ENCODE measurements at places on chromosomes 6 and 20.

- no peak for DNase-seq
These were observed 864 bp upstream of the PKIG start for GRCh38 chr20:44581515-44581914.

DNA sequence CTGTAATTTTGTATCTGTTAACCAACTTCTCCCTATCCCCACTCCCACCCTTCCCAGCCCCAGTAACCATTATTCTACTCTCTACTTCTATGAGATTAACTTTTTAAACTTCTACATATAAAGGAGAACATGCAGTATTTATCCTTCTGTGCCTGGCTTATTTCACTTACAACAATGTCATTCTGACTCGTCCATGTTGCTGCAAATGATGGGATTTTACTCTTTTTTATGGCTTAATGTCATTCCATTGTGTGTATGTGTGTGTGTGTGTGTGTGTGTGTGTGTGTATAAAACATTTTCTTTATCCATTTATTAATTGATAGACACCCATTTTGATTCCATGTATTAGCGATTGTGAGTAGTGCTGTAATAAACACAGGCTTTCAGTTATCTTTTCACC lies 76.1 kb downstream of the COL19A1 start:
- DNase-seq, result peak; percentile 8

- no peak for DNase-seq
These were observed 259.4 kb upstream of the MAN1A1 start for GRCh38 chr6:119608994-119609393.

DNA sequence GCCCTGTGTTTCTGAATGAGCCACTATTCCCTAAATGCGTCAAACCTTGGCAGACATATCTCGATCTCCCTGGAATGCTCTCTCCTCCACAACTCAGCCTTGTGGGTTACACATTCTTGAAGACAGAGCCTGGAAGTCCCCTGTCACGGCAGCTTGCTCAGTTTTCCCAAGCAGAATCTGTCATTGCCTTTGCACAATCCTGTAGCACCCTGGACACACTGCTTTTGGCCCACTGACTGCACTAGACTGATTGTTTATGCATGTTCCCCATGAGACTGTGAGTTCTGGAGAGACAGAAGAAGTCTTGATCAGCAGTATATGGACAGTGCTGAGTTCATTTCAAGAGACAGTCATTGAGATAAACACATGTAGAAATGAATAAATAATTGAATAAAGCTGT lies 406.7 kb downstream of the CD83 start:
- DNase-seq, result no peak

DNA sequence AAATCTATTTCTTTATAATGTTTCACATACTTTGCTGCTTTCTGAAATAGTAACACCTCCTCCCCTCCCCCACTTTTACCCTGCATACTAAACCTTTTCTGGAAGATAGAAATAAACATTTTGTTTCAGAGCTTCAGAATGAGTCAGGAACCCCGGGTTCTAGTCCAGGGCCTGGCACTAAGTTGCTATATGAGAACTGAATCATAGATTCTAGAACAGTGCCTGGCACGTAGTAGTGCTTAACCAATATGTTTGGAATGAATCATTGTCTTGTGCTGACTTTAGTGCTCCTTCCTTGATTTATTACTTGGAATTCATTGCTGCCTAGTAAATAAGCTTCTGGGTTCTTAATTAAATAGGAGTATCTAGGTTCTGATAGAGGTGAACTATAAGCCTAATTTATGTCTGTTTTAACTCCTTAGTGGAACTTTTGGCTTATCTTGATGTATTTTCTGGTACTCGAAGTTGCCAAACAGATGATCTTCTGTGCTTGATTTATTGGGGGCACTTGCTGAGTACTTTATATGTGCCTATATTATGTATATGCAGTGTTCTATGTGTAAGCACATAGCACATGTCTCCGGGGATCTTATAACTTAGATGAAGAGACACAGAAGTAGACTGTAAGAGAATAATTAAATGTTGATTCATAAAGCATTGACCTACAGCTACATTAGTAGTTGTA lies 18.6 kb downstream of the TAB2 start:
- DNase-seq, result peak; percentile 90

DNA sequence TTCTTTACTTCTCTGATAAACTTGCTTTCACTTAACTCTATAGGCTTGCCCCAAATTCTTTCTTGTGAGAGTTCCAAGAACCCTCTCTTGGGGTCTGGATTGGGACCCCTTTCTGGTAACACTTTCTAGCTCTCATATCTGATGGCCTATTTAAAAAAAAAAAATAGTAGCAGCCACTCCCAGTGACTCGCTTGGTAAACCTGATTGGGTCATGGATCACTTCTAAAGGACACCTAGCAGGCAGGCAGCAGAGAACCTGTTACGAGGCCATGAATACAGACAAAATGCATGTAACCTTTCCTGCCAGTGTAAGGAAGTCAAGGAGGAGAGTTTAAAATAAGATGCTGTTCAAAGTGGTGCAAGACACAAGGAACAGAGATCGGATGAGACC lies 9.1 kb upstream of the SERPINB6 start:
- DNase-seq, result no peak

GRCh38 chr20:42565235-42565995 lies 624.3 kb downstream of the PTPRT start:
- DNase-seq, result no peak

DNA sequence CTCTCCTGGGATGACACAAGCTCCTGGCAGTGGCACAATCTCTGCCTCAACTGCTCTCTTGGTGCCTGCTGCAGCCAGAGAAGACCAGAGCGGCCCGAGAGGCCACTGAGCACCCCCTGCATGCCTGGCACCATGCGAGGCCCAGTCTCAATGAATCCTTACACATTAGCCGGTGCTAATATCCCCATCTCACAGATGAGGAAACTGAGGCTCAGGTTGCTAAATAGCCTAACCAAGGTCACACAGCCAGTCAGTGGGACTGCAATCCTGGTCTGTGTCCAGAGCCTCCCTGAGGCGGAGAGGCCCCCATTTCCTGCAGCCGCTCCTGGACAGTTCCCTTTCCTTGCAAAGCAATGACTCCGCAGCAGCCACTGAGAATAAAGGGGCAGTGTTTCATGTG lies 81.2 kb downstream of the GRM4 start:
- DNase-seq, result no peak

DNA sequence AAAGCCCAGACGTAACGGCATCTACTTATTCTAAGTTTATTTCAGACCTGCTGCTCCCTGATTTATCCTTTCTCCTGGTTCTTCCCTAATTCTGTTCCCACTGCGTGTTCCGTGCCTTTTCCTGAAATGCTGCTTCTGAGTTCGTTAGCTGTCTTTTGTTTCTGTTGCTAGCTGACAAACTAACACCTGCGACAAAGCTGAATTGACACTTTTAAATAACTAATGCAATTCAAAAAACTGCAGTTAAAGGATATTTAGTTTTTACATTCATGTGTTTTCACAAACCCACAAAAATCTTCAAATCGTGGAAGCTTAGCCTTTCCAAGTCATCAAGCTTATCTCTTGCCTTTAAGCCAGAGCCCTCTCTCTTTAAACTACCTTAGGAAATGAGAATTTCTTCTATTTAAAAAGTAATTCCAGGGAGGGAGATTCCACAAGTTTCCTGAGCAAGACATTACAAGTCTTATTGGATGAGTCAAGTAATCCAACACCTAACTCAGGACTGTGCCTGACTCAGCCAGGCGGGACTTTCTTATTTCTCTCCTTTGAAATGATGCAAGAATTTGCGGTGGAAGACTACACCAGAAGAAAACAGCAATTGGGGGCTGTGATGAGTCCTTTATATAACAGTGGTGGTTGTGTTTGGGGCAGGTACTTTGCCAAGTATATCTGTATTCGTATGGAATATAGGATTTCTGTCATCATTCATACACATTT lies 6.3 kb downstream of the ADTRP start:
- peak; percentile 99 for DNase-seq

- DNase-seq, result no peak
These were observed 263.9 kb upstream of the CITED2 start for GRCh38 chr6:139638179-139638941.

- no peak for DNase-seq
These were observed 461.9 kb downstream of the UTRN start for GRCh38 chr6:144746902-144747469.

DNA sequence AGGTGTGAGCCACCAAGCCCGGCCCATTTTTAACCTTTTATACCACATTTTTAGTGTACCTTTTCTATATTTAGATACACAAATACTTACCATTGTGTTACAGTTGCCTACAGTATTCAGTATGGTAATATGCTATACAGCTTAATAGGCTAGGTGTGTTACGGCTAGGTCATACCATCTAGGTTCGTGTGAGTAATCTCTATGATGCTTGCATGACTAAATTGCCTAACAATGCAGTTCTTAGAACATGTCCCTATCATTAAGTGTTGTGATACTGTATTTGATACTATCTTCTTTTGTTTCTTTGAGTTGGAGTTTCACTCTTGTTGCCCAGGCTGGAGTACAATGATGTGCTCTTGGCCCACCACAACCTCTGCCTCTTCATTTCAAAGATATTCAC lies 387.7 kb upstream of the SASH1 start:
- peak; percentile 23 for DNase-seq

GRCh38 chr20:18421608-18422007 lies 45.2 kb downstream of the DZANK1 start:
- no peak for DNase-seq

DNA sequence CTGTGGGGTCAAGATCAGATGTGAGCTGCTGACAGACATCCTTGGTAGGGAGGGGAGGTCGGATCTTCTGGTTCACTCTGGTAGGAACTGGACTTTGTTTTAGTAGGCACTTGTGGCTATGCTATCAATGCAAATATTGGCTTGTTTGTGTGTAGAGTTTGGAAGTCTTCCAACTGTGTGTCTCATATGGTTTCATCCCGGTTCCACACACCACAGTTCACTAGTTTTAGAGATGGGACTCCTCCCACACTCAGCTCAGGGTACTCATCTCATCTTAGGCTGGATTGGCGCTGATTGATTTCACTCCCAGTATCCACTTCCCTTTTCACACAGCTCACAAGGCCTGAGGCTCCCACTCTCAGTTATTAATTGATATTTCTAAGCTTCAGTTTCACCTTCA lies 161.3 kb downstream of the THBS2 start:
- DNase-seq, result no peak

- DNase-seq, result no peak
These were observed 105.0 kb downstream of the KLHL32 start for GRCh38 chr6:97029552-97029951.

DNA sequence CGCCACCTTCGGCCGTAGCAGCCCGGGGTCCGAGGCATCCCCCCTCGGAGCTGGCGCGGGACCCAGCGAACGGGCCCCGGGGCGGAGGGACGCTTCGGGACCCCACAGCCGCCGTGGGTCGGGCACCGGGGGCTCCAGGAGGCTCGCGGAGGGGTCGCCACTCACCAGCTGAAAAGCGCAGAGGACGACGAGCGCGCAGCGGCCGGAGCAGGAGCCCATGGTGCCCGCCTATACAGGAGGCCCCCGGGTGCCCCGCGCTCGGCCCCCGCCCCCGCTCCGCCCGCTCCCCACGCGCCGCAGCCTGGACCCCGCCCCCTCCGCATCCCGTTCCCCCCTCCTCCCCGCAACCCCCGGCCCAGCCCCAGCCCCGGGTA lies at the start of gene NKAIN4:
TSS of gene NKAIN4 (minus strand) at position 232 of the 374 bp plus-strand sequence. CDS start at position 219, 13 bp downstream.
- DNase-seq, result no peak

DNA sequence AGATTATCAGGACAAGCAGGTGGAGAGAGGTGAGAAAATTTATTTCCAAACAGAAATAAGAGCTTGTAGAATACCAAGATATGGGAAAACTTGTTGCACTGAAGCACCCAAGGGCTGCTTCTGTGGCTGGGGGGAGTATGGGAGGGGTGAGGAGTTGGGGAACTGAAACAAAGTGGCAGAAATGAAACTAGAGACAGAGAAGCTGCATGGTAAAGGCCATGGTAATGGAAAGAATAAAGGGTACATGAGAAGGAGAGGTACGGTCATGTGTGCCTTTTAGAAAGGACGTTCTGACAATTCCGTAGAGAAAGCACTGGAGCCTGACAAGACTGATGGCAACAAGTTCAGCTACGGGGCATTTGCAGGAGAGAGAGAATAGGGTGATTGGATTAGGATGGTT lies 51.6 kb upstream of the RIN2 start:
- DNase-seq, result no peak

GRCh38 chr6:5115168-5115567 lies 30.0 kb downstream of the PPP1R3G start:
- no peak for DNase-seq

GRCh38 chr6:49892280-49892679 lies 25.9 kb upstream of the CRISP1 start:
- DNase-seq, result no peak

DNA sequence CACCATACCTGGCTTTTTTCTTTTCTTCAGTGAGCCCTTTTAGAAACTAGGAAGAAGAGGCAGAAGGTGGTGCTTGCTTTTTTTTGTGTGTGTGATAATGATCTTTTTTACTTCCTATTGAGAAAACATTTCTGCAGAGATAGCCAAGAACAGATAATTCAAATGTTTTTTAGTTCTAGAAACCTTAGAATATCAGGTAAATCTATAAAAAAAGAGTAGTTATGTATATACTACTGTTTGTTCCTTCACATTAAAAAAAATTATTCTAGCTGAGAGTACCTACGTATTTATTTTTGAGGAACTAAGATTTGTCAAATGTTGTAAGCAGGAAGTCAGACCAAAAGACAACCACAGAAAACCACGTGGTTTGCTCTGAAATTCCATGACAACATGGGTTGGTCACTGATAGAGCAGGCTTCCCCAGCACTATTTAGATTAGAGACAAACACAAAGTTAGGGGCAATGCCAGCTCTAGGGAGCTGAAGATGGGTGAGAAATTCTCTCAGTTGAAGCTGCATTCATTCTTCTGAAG lies 12.8 kb downstream of the STK4 start:
- peak; percentile 63 for DNase-seq

DNA sequence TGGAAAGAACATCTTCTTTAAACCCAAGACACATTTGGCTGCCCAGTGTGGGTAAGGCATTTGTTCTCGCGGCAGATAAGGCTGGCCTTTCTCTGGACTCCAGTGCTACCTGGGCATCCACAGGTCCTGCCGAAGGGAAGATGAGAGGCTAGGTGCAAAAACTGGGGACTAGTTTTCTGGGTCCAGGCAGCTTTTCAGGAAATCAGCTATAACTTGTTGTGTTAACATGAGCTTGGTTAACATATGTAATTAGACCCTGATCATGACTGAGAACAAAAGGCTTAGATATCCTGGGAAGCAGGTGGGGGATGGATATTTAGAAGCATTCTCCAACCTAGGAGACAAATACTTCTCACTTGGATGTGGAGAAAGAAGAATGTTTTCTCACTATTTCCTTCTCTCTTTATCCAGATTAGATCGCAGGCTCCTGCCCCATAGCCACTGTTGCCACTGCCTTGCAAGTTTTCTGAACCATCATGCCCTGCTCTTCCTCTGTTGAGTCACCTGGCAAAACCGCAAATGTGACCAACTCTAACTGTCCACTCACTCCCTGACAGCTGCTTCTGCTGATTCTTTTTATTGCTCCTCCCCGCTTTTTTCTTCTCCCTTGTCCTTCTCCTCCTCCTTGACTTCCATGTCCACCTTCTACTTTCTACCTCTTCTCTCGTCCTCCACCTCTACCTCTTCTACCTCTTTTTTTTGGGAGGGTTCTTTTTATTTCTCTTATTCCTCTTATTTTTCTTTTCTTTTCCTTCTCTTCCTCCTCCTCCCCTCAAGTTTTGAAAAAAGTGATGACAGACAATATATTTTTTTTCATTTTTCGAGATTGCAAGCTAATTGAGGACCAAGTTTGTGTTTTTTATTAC lies 258.1 kb downstream of the UTRN start:
- DNase-seq, result peak; percentile 84

GRCh38 chr20:3767110-3767426 lies 485 bp downstream of the ADISSP start:
- peak; percentile 42 for DNase-seq
